ENCODE measurements at places on chromosomes 7 and 10.
A peak's percentile ranks its signal among the peaks of the same experiment; 100 is the strongest.

GRCh38 chr7:25028370-25029021, 48.5 kb upstream of the OSBPL3 start:
- peak; percentile 98 for DNase-seq

GRCh38 chr7:132347123-132347522, 229.1 kb downstream of the PLXNA4 start:
- no peak for DNase-seq

- DNase-seq = no peak
These were observed 349 bp upstream of the GNG11 start for GRCh38 chr7:93921186-93921585.

DNA sequence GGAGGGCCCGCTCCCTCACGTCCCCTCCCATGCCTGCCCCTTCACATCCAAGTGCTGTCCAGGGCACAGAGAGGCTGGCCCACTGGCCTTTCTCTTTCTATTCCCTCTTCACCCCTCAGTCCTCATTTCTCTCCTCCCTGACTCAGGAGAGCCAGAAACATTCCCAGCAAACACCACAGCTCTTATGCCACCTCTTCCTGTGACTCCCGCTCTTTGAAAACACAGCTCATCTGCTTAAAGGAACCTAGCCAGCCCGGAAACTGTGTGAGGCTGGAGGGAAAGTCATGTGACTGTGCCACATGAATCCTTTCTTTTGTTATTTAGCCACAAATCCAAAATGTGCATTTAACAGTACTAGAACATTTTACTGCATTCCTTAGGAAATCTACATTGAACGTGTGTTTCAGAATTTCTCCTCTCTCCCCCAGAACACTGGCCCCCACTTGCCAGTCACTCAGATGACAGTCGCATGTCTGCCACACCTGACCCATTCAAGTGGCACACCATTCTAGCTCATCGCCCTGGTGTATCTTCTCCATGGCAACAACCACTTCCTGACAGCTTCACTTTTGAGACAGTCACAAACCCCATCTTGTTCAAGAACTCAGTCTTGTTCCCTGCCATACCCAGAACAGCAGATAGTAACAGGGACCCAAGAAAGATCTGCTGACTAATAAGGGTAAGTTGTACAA, 42.8 kb downstream of the GRB10 start:
- DNase-seq = no peak

- DNase-seq = no peak
These were observed 16.5 kb upstream of the KCND2 start for GRCh38 chr7:120256344-120257070.

DNA sequence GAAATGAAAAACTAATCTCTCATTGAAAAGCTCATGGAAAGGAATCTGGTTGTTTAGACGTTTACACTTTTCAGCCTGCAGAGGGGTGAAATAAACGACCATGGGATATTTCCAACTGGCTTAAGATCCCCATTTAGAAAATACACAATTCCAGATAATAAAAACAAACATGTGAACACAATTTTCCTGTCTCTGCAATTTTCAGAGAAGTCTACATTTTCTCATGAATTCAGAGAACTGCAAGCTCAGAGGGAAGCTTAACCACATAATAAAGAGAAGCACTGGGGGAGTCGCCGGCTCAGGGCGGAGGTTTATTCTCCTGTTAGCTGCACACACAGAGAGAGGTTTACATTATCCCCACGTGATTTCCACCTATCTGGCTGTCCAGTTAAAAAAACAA, 215.2 kb downstream of the FANK1 start:
- DNase-seq = no peak

DNA sequence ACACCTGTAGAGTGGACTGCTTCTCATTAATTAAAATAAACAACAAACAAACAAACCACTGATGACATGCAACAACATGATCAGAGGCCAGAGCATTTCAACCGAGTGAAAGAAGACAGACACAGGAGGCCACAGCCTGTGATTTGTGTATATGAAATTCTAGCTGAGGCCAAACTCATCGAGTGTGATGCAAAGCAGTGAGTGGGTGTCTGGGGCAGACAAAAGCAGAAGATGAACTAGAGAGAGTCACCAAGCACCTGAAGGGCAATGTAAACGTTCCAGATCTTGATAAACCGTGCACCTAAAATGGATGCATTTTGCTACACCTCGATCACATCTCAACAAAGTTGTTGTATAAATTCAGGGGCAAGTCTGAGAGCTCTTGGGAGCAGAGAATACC, 108.4 kb downstream of the KLF6 start:
- DNase-seq = no peak

DNA sequence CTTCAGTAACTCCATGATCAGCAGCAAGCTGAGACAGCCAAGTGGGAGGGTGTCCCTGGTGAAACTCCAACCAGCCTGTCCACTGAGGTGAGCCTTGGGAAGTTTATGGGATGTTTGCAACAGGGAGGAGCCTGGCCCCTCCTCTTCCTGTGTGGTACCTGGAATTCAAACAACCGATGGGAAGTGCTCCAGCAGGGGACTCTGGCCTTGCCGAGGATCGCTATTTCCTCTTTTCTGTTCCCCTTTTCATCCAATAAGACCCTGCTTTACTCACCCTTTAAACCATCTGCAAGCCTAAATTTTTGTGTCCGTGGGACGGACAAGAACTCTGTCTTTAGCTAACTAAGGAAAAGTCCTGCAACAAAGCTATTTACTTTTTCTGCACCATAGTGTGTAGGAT, 491.1 kb upstream of the ZMIZ1 start:
- no peak for DNase-seq

DNA sequence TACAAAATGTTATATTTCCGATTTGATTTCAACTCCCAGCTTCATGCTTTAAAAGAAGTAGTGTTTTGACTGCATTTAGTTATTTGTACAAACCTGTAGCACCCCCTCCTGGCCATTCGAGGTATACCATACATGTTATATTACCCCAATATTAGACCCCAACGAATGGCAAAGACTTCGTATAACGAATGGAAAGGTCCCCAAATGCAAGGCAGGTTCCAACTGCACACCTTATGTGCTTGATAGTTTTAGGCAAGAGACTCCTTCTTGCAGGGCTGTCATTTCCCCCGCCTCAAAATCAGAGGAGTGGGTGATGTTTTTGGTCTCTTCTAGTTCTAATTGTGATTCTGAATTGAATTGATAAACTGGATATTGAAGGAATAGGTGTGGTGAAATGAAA, 101.1 kb upstream of the TARP start:
- no peak for DNase-seq

DNA sequence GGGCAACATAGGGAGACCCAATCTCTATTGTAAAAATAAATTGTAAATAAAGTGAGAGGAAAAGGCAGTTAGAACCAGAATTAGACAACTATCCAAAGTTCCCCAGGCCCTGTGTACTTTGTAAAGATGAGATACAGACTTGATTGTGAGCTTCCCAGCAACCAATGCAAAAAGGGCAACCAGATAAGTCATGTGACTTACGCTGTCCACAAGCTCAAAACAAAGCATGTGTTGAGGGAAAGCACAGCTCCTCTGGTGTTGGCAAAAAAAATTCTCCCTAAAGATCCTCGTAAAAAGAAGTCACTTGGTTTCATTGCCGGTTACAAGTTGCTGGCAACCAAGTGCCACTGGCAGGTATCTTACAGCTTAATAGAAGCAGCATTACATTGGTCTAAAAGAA, 154.0 kb downstream of the CUX1 start:
- no peak for DNase-seq

- peak; percentile 92 for DNase-seq
These were observed 3.9 kb upstream of the ITGB1 start for GRCh38 chr10:32961895-32962369.

GRCh38 chr7:69719717-69720116, 121.4 kb downstream of the AUTS2 start:
- DNase-seq = no peak

DNA sequence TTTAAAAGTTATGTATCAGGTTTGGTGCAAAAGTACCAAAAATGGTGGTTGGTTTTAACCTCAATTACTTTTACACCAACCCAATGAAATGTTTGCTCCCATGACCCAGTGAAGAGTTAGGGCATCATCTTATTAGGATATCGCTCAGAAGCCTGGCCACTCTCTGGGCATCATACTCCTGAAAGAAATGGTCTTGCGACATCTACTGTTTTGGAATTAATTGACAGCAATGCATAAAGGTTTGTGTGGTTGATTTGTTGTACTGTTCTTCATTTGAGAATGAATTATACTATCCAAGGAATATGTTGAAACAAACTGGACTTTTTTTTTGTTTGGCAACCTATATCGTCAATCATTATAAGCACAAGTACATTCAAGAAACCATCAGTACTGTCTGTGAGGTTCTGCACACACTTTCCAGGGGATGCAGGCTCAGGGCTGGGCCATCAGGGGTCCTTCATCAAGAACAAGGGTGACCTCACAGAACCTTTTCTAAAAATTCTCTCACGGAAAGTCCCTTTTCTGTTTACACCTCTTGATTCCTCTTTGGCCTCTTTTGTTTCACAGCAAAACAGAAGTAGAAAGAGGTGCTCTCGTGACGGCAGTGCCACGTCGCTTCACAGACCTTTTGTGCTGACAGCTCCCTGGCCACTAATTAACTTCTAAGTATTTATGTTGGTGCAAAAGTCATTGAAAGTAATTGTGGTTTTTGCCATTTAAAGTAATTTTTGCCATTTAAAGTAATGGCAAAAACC, 117.2 kb upstream of the KLF6 start:
- peak; percentile 67 for DNase-seq

- no peak for DNase-seq
These were observed 141.1 kb downstream of the ELFN1 start for GRCh38 chr7:1810961-1811849.

GRCh38 chr10:112202561-112203241, 19.1 kb upstream of the GPAM start:
- DNase-seq = peak; percentile 57

DNA sequence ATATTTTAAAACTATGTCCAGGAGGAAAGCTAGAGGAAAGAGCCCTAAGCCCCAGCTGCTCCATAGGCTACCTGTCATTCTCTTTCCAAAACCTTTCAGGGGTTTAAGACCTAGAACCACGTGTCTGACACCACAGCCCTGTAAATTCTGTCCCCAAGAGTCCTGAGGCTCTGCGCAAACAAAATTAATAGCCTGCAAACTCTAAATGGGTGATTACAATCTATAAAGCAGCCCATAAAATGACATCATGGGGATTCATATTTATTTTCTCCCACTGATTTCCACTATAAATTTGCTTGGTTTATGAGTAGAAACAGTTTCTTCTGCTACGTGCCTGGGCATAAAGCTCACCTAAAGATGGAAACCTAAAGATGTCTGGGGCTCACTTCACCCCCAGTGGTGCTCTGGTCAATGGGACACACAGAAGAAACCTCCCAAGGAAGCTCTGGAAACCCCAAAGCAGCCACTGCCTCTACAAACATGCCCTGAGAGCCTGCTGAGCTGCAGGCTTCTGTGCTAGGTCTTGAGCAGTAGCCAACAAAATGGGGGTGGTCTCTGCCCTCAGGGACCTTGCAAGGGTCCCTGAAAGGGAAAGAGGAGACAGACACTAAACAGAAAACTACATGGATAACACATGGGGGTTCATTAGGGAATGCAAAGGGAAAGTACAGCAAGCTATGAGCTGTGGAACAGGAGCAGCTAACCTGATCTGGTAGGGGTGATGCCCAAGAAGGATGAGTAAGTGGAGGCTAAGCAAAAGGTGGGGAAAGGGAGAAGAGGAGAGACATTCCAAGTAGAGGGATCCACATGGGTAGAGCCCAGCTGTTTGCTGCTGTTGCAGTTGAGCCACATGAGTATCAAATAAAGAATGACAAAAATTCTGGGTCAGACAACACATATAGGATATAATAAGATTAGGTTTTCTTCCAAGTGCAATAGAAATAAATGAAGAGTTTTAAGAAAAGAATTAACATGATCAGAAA, 331.7 kb downstream of the KCNMA1 start:
- peak; percentile 28 for DNase-seq

DNA sequence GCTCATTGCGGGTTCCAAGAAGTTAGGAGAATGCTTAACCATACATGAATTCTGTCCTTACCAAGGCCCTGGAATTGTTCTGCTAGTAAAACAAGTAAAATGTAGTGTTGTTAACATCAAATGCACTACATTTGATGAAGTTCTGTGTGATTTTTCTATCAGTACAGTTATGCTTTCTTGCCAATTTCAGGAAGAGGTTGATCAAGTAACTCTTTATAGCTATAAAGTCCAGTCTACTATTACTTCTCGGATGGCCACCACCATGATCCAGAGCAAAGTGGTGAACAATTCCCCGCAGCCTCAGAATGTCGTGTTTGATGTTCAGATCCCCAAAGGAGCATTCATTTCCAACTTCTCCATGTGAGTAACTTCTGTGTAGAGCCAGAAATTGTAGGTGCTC, 5.7 kb downstream of the ITIH2 start:
- DNase-seq = no peak

DNA sequence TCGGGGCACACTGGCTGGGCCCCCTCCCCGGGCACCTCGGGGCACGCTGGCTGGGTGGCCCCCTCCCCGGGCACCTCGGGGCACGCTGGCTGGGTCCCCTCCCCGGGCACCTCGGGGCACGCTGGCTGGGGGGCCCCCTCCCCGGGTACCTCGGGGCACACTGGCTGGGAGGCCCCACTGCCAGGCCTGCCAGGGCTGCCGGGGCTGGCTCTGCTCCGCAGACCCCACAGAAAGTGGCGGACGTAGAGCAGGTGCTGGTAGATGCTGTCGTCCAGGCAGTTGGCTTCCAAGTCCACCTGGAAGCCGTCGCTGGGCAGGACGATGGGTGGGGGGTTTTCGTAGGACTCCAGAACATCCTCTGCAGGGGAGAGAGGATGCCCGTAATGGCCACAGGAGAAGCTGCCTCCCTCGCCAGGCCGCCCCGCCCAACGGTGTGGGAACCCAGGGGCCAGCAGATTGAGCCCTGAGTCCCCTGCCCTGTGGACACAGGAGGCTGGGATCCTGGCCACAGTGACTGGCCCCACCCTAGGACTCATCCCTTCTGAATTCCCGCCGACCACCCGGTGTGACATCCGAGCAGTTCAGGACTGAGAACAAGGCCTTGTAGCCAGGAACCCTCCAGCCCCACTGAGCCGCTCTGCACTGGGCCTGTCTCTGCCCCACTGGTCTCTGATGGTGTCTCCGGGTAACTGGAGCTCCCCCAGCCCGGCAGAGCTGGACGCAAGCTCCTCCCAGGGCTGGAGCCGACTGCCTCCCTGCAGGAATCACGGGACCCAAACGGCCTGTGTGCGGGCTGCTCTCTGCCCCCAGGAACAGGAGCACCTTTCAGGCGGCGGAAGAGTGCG, 28.2 kb downstream of the AP5Z1 start:
- DNase-seq = no peak

- DNase-seq = no peak
These were observed 101.6 kb downstream of the CYTH3 start for GRCh38 chr7:6170571-6171531.

- peak; percentile 50 for DNase-seq
These were observed 8.5 kb upstream of the BAG3 start for GRCh38 chr10:119642556-119643111.
